Hindlimb muscle (tissue), 1 donor: ENCODE measurements at places on chromosomes 5 and 9.

DNA sequence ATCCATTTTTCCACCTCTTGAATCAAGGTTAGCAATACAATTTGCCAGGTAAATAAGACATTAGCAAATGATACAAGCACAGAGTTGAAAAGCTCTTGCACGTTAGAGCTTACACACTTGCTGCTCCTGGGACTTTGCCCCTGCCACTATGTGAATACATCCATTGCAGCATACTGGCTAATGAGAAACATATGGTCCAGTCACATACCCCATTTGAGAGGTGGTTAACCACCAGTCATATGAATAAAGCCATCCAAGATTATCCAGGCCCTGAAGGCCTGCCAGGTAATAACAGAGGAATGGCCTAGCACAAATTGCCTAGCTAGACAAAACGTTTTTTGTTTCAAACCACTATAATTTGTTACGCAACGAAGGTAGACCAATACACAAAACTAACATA lies 45.8 kb upstream of the FTMT start:
- no peak for DNase-seq

GRCh38 chr5:5665225-5666075 lies 243.0 kb downstream of the ICE1 start:
- no peak for DNase-seq

DNA sequence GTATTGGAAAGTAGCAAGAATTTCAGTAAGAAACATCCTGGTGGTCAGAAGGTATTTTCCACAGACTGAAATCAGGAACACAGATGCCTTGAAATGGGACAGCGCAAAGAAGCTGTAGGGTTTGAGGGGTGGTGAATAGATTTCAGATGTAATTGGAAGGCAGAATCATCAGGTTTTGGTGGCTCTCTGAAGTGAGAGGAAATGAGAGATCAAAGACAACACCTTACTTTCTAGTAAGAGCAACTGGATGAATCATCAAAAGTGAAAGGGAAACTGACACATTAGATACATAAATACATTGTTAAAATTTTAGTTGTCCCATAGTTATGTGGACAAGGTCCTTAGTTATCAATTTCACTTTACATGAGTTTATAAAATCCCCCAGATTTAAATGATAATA lies 188.2 kb upstream of the SLC27A6 start:
- no peak for DNase-seq

GRCh38 chr5:78610636-78611035 lies 37.9 kb downstream of the LHFPL2 start:
- DNase-seq = no peak

DNA sequence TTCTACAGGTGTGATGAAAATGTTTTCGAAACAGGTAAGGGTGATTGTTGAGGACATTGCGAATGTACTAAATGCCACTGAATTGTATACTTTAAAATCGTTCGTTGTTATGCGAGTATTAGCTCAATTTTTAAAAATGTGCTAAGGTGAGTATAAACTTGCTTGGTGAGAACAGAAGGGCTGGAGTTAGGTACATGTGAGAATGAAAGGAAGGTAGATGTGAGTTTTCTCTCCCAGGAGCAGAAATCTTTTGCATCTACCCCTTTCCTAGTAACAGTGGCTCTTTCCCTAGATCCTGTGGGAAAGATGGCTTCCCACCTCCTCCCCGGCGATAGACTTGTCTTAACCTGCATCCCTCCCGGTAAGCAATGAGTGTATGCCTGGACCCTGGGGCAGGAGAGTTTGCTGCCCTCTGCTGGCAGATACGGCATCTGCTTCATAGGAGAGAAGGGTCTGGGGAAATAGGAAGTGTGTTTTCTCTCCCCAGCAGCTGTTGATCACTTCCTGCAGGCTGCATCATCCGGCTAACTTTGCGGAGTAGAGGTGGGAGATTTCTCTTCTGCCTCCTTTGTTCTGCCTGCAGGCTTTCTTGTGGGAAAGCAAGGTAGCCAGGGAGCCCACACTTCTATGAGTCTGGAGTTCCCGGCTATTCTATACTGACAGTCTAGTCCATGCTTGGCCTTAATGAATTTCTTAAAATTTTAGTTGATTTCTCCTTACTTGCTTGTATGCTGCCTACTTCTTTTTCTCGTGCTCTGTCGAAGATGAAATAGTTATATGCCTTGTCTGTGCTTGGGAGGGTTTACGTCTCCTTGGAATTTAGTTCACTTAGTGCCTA lies 373.3 kb upstream of the SEMA6A start:
- no peak for DNase-seq

- no peak for DNase-seq
Observed at GRCh38 chr5:136584474-136584873, 219.1 kb upstream of the TRPC7 start.

DNA sequence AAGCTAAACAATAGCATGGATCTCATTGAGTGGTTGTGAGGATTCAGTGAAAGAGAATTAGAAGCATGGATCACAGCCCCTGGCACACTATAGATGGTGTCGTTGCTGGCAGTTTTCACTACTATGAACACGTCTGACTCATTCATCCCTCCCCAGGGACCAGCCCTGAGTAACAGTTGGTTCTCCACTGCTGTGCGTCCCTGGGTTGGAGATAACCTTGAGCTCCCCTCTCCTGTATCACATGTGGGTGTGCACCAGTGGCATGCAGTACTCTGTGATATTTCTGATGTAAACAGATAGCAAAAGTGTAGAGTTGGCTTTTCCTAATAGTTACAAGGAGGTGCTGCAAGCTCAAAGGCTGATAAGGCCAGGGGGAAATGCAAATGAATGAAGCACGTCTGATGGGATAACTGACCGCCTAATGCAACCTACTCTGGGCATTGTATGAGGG lies 8.8 kb upstream of the LCP2 start:
- no peak for DNase-seq

DNA sequence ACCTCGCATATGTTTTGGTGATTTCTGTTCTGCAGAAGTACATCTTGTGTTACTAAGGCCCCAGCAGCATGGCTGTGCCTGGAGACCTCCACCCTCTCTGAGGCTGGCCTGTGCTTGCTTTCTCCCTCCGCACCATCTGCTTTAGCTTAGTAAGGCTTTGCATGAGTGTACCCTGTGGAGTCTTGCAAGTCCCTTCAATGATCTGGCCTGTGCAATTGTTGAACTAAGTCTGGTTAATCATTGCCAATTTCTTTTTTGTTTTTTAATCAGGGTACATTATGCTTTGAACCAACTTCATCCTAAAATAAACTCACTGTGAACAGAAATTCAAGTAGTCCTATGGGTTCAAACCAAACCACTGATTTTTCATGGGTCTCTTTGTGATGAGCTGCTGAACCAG lies 32.3 kb downstream of the ACOT12 start:
- DNase-seq = no peak

- DNase-seq = no peak
Observed at GRCh38 chr9:111961575-111961974, 65.0 kb downstream of the UGCG start.

DNA sequence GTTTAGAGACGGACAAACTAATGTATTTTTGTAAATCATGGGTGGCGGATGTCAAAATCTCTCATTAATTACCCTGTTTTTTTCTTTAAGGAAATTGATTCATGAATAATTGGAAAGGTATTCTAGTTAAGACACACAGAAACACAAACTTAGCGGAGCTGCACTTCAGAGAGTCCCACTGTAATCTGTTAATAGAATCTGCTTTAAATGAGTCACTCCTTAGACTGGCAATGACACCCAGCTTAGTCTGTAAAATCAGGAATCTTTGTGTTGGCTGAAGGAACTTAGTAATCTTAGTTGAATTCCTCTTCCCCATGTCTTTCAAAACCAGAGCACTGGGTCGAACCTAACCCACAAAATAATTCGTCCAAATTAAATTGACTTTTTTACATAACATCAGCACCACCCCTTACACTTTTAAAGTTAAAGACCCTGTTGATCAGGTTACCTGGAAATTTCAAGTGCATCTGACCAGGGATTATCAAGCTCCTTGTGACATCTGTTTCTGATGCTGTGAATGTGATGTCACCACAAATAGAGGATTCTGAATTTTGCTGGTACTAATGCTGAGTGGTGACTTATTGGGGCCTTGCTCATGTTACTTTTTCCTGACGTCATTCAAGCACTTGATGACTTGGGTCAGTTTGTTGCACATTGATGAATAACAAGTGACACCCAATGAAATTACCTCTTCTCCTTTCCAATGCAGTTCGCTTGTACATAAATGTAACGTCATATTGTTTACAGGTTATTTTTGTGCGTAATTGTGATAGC lies 313.6 kb downstream of the KCTD16 start:
- no peak for DNase-seq

- no peak for DNase-seq
Observed at GRCh38 chr5:117788596-117788995, 1199.8 kb downstream of the DTWD2 start.

DNA sequence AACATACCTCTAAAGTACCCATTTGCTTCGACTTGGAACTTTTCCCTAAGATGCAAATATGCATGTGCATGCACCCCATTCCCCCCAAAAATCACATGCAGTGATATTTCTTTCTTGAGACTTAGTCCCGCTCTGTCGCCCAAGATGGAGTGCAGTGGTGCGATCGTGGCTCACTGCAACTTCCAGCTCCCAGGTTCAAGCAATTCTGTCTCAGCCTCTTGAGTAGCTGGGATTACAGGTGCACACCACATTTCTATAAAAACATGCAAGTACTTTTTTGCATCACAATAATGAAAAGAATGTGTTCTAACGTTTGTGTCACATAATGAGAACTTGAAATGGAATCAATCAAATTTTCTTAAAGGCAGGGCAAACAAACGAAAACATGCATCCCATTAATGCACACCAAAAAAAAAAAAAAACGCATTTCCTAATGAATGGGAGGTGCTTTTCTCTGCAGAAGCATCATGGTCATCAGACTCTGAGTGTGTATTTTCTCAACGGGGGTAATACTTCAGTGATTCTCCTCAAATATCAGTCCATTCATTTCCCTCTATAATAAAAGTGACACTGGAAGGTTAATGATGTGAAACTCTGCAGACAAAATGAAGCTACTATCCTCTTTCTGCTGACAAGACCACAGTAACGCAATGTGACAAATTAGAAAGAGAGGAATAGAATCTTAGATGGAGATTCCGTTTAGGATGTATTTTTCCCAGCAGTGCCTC lies 389.4 kb downstream of the CTNND2 start:
- no peak for DNase-seq

GRCh38 chr9:6802926-6803325 lies 45.2 kb downstream of the KDM4C start:
- no peak for DNase-seq

DNA sequence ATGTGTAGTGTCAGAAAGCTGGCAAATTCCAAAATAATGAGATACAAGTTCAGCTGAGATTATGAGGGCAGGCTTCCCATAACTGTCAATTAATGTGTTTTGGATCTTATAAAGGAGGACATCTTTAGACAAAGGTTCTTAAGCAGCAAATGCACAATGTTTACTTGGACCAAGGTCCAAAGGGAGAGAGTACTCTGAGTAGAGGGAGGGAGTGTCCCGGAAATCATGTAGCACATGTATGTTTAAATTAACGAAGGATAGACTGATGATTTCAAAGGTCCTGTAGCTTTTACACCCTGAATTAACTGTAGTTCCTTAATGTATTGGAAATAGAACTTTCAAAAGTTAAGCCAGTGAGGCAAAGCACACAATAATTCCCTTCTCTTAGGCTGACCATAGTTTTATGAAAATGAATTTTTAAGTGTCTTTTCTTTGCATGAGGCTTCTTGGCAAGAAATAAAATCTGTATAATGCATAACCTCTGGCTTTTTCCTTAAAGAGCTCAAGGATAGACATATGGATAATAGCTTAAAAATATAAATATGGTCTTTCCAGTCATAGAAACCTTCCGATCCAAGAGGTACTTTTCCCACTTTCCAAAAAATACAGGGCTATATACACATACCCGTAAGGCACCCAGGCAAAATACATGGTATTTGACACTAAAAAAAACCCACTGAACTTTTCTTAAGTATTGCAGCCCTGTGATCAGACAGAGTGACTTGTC lies 93.0 kb downstream of the PCSK5 start:
- peak; percentile 45 for DNase-seq

GRCh38 chr5:73420666-73421065 lies 27.9 kb downstream of the FOXD1 start:
- DNase-seq = no peak

- DNase-seq = no peak
Observed at GRCh38 chr5:120257358-120257971, 206.6 kb upstream of the PRR16 start.

- DNase-seq = no peak
Observed at GRCh38 chr9:125913551-125913950, 166.4 kb downstream of the PBX3 start.

- no peak for DNase-seq
Observed at GRCh38 chr9:96487949-96488348, 38.0 kb downstream of the HABP4 start.

- no peak for DNase-seq
Observed at GRCh38 chr5:34603378-34603777, 52.8 kb upstream of the RAI14 start.

DNA sequence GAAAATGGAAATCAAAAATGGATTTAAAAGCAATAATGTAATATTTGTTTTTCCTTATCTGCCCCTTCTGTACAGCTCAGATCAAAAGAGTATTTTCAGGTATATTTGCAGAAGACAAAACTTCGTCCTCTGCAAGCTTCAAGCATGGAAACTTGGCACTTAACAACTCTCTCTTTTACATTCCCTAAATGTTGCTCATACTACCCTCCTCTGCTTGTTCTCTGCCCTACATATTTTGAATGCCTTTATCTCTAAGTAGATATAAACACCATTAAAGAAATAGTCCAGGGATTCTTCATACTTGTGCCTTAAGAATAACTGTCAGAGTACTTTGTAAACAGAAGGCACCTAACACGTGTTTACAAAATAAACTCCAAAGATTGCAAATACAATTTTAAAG lies 19.2 kb upstream of the SMC2 start:
- no peak for DNase-seq
